ENCODE measurements at places on chromosomes 7 and 10.

DNA sequence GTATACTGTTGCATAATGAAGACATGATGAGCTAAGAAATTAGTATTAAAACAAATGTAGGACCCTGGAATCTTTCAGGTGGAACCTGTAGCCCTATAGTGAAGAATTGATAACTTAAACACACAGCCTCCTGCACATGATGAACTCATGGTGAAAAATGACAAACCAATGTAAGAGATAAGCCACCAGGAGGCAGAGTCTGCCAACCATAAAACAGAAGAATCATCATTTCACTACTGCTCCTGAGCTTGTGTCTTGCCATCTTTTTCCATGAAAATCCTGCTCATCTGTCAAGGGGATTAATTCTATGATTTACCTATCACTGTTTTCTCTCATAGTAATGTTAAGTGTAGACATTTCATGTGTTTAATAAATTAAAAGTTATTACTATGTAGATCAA is 363.9 kb downstream of the MALRD1 start:
- DNase-seq: no peak
- no peak overlapping the region for H3K27ac ChIP-seq
- no peak overlapping the region for H3K4me3 ChIP-seq
- no peaks in the 10 kb centered on the region for H3K4me1 ChIP-seq

DNA sequence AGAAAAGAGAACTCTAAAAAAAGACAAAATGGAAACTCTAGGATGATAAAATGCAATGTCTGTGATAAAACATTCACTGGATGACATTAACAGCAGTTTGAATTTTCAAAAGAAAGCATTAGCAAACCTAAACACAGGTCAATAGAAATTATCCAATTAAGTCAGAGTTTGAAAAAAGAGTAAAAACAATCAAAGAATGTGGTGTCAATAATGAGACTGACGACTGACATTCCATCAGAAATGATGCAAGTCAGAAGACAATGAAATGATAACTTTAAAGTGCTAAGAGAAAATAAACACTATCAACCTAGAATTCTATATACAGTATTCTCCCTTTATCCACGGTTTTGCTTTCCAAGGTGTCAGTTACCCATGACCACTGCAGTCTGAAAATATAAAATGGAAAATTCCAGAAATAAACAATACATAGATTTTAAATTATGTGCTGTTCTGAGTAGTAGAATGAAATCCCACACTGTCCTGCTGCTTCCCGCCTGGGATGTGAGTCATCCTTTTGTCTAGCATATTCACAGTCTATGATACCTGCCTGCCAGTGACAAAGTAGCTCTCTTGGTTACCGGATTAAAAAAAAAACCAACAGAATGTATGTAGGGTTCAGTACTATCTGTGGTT is 38.3 kb upstream of the SFMBT2 start:
- H3K4me3 ChIP-seq: no peak overlapping the region
- no peaks in the 10 kb centered on the region for H3K36me3 ChIP-seq
- DNase-seq: no peak
- H3K27ac ChIP-seq: no peak overlapping the region
- H3K4me1 ChIP-seq: no peaks in the 10 kb centered on the region

GRCh38 chr7:145147865-145148264 is 312.0 kb upstream of the TPK1 start:
- no peak overlapping the region for H3K27ac ChIP-seq
- no peaks in the 10 kb centered on the region for H3K36me3 ChIP-seq
- H3K4me1 ChIP-seq: no peaks in the 10 kb centered on the region
- no peaks in the 10 kb centered on the region for H3K27me3 ChIP-seq
- no peak for DNase-seq
- no peak overlapping the region for H3K4me3 ChIP-seq

- H3K4me1 ChIP-seq: no peaks in the 10 kb centered on the region
- no peaks in the 10 kb centered on the region for H3K27me3 ChIP-seq
- no peaks in the 10 kb centered on the region for H3K36me3 ChIP-seq
These were observed 257.7 kb downstream of the ACTR3B start for GRCh38 chr7:153017223-153017622.

DNA sequence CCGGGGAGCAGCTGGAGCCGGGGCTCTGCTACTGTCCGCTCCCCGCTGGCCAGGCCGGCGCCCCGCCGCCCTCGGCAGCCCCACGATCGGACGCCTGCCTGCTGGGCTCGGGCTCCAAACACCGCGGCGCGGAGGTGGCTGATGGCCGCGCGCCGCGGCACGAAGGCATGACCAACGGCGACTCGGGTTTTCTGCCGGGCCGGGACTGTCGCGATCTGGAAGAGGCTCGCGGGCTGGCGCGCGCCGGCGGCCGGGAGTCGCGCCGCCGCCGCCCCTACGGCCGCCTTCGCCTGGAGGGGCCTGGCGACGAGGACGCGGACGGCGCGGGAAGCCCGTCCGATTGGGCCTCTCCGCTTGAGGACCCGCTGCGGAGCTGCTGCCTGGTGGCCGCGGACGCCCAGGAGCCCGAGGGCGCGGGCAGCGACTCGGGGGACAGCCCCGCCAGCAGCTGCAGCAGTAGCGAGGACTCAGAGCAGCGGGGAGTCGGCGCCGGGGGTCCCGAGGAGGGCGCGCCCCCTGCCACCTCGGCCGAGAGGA is 570 bp downstream of the TBC1D12 start:
- peaks cover 3% of the 10 kb centered on the region for H3K27me3 ChIP-seq
- H3K36me3 ChIP-seq: no peaks in the 10 kb centered on the region
- H3K4me1 ChIP-seq: no peaks in the 10 kb centered on the region
- H3K27ac ChIP-seq: no peak overlapping the region
- no peak for DNase-seq

DNA sequence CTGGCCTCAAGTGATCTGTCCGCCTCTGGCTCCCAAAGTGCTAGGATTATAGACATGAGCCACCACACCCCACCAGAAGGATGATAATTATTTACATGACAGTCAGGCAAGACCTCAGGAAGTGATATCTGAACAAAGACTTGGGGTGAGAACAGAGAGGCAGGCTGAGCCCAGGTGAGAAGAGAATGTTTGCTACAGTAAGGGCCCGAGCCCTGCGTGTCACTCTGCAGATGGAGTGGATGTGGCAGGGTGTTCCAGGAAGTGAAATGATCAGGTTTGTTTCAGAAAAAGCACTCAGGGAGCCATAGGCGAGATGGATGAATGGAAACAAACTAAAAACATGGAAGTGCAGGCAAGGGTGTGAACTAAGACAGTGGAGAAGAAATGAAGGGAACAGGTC is 22.2 kb downstream of the SFMBT2 start:
- H3K27me3 ChIP-seq: no peaks in the 10 kb centered on the region
- peaks cover 35% of the 10 kb centered on the region for H3K4me1 ChIP-seq
- H3K4me3 ChIP-seq: no peak overlapping the region
- H3K36me3 ChIP-seq: peaks cover 35% of the 10 kb centered on the region

- no peaks in the 10 kb centered on the region for H3K27me3 ChIP-seq
- no peaks in the 10 kb centered on the region for H3K36me3 ChIP-seq
- H3K27ac ChIP-seq: no peak overlapping the region
- H3K4me1 ChIP-seq: no peaks in the 10 kb centered on the region
- no peak overlapping the region for H3K4me3 ChIP-seq
These were observed 162.1 kb downstream of the TCF7L2 start for GRCh38 chr10:113111900-113112853.

GRCh38 chr7:28487487-28487886 is 75.2 kb downstream of the CREB5 start:
- H3K4me1 ChIP-seq: no peaks in the 10 kb centered on the region
- H3K27ac ChIP-seq: no peak overlapping the region
- H3K36me3 ChIP-seq: no peaks in the 10 kb centered on the region
- no peak for DNase-seq
- H3K27me3 ChIP-seq: peaks cover 5% of the 10 kb centered on the region

DNA sequence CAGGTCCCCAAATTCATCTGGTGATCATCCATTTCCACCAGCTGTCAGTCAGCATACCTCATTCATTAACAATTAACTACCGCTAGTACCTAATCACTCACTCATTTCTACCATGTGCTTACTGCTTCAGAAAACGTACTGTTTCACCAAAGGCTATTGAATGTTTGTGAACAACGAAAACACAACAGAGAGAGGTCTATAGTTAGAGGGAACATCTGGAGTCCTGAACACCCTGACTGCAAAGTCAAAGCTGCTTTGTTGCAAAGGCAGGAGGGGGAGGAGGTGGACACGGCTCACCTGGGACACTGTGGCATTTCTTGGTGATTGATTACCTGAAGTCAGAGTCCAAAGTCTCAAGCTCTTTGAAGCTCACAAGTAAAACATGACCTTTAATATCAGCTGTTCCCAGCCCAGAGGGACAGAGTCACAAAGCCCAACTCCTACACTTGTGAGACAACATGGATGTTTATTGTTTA is 342.3 kb upstream of the ADARB2 start:
- H3K27ac ChIP-seq: no peak overlapping the region
- no peak for DNase-seq
- H3K27me3 ChIP-seq: no peaks in the 10 kb centered on the region
- no peaks in the 10 kb centered on the region for H3K36me3 ChIP-seq
- H3K4me1 ChIP-seq: no peaks in the 10 kb centered on the region
- no peak overlapping the region for H3K4me3 ChIP-seq

- H3K4me1 ChIP-seq: no peaks in the 10 kb centered on the region
- peaks cover under 1% of the 10 kb centered on the region for H3K27me3 ChIP-seq
- no peak overlapping the region for H3K27ac ChIP-seq
These were observed 58.0 kb downstream of the GNAT3 start for GRCh38 chr7:80453699-80454340.

GRCh38 chr7:25196132-25196896 is 32.0 kb downstream of the NPVF start:
- no peak overlapping the region for H3K4me3 ChIP-seq
- H3K36me3 ChIP-seq: no peaks in the 10 kb centered on the region
- H3K4me1 ChIP-seq: no peaks in the 10 kb centered on the region
- DNase-seq: no peak
- no peak overlapping the region for H3K27ac ChIP-seq
- peaks cover 33% of the 10 kb centered on the region for H3K27me3 ChIP-seq

DNA sequence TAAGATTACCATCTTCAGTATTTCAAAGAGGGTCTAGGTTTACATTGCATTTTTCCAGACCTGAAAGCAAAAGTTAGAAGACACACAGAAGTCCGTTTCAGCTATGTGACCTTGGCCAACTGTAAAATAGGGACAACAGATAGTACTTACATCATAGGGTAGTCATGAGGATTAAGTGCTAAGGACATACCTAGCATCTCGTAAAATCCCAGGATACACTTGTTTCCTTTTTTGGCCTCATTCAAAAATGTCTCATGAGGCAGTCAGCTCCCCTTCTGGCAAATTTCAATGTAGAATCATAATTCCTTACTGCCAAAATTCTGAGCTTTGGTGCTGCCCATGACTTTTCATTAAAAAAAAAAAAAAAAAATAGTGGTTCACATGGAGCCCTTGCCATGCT is 6.4 kb upstream of the DUSP5 start:
- DNase-seq: no peak
- peaks cover 3% of the 10 kb centered on the region for H3K27me3 ChIP-seq
- H3K4me1 ChIP-seq: peaks cover 7% of the 10 kb centered on the region
- no peak overlapping the region for H3K4me3 ChIP-seq

GRCh38 chr10:118034791-118035261 is 11.9 kb downstream of the RAB11FIP2 start:
- peaks cover 28% of the 10 kb centered on the region for H3K36me3 ChIP-seq
- no peak overlapping the region for H3K27ac ChIP-seq
- no peak for DNase-seq
- H3K4me3 ChIP-seq: no peak overlapping the region
- H3K27me3 ChIP-seq: no peaks in the 10 kb centered on the region

DNA sequence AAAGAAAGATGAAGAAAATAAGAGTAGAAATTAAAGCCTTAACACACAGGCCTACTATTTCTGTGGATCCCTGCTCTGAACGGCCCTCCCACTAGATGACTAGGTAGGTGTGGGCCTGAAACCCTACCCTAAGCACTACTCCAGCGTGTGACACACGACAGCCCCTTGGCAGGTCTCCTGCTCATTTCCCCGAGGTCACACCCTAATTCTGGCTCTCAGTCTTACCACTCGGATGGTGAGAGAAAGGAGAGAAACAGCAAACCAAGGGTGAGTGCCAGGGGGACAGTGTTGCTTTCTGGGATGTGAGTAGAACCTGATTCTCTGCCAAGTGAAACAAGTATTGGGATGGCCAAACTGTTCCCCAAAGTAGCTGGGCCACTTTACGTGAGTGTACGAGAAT is 12.1 kb downstream of the GALNTL5 start:
- H3K4me3 ChIP-seq: no peak overlapping the region
- no peaks in the 10 kb centered on the region for H3K4me1 ChIP-seq
- H3K27ac ChIP-seq: no peak overlapping the region
- H3K27me3 ChIP-seq: no peaks in the 10 kb centered on the region

DNA sequence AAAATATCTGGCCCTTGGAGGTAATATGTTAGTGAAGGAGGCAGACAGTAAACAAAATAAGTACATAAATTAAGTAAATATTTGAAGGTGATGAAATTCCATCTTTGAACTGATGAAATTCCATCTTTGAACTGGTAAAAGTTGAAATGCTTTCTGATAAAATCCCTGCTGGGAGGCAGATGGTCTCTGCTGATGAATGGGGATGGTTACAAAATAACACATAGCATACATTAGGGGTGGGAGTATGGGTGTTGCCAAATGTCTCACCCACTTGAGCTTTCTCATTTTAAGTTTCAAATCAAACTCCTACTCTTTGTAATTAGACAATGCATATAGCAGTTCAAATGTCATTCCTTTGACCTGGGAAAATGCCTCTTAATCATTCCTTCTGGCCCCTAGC is 77.5 kb upstream of the SORCS3 start:
- DNase-seq: no peak
- no peak overlapping the region for H3K4me3 ChIP-seq
- H3K36me3 ChIP-seq: no peaks in the 10 kb centered on the region
- no peaks in the 10 kb centered on the region for H3K4me1 ChIP-seq
- H3K27ac ChIP-seq: no peak overlapping the region

- H3K4me3 ChIP-seq: no peak overlapping the region
- peak overlapping the region; percentile 5 for H3K27ac ChIP-seq
- DNase-seq: no peak
- H3K36me3 ChIP-seq: peaks cover 88% of the 10 kb centered on the region
- H3K4me1 ChIP-seq: no peaks in the 10 kb centered on the region
These were observed 69.0 kb downstream of the TNRC18 start for GRCh38 chr7:5354460-5355232.

DNA sequence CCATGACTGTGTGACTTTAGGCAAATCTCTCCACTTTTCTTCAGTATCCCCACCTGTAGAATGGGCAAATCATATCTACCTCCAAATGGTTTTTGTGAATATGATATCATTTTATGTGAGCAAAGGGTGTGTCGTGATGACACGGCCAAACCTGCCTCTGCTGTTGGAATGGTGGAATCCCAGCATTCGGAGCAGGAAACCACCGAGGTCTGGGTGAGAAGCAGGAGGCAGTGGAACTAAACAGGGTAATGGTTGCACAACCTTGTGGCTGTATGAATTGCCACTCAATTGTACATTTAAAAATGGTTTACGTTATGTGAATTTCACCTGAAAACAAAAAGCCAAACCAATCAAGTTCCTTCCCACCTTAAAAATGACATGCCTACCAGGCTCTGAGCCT is 131.4 kb upstream of the ZMIZ1 start:
- no peaks in the 10 kb centered on the region for H3K4me1 ChIP-seq
- H3K27ac ChIP-seq: no peak overlapping the region
- no peaks in the 10 kb centered on the region for H3K27me3 ChIP-seq
- no peak overlapping the region for H3K4me3 ChIP-seq
- no peak for DNase-seq
- H3K36me3 ChIP-seq: no peaks in the 10 kb centered on the region

- DNase-seq: no peak
- H3K27me3 ChIP-seq: no peaks in the 10 kb centered on the region
- no peaks in the 10 kb centered on the region for H3K36me3 ChIP-seq
- no peak overlapping the region for H3K4me3 ChIP-seq
These were observed 325.1 kb upstream of the PLXDC2 start for GRCh38 chr10:19491166-19491565.

- H3K36me3 ChIP-seq: no peaks in the 10 kb centered on the region
- H3K27ac ChIP-seq: no peak overlapping the region
- no peak overlapping the region for H3K4me3 ChIP-seq
- H3K27me3 ChIP-seq: no peaks in the 10 kb centered on the region
- H3K4me1 ChIP-seq: no peaks in the 10 kb centered on the region
These were observed 632.5 kb upstream of the ANKRD30A start for GRCh38 chr10:36492590-36493515.
